B cell (primary cell): ENCODE measurements at places on chromosomes 11 and 22.
A peak's percentile ranks its signal among the peaks of the same experiment; 100 is the strongest.

DNA sequence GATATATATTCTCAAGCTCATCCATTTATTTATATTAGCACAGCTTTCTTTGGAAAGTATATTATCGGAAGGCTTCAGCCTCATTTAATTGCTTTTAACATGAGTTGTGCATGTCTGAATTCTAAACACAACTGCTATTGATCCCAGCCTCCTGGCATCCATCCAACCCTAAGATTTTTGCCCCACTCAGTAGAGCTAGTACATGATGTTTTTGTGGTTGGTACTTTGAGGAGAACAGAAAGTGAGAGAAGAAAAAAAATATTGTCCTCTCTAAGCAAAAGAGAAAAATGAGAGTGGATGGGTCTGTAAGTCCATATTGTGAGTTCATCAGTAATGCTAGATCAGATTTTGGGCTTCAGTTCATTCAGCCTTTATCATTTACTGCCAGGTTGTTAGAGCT, 198.7 kb downstream of the DDX10 start:
- no peaks in the 10 kb centered on the region for H3K27me3 ChIP-seq
- H3K27ac ChIP-seq = no peak overlapping the region
- H3K4me3 ChIP-seq = no peak overlapping the region
- no peaks in the 10 kb centered on the region for H3K4me1 ChIP-seq
- DNase-seq = no peak
- H3K36me3 ChIP-seq = peaks cover 2% of the 10 kb centered on the region

GRCh38 chr11:120336641-120337354, 585 bp downstream of the ARHGEF12 start:
- H3K4me1 ChIP-seq = peaks cover 35% of the 10 kb centered on the region
- DNase-seq = peak; percentile 52
- peaks cover 43% of the 10 kb centered on the region for H3K27me3 ChIP-seq

DNA sequence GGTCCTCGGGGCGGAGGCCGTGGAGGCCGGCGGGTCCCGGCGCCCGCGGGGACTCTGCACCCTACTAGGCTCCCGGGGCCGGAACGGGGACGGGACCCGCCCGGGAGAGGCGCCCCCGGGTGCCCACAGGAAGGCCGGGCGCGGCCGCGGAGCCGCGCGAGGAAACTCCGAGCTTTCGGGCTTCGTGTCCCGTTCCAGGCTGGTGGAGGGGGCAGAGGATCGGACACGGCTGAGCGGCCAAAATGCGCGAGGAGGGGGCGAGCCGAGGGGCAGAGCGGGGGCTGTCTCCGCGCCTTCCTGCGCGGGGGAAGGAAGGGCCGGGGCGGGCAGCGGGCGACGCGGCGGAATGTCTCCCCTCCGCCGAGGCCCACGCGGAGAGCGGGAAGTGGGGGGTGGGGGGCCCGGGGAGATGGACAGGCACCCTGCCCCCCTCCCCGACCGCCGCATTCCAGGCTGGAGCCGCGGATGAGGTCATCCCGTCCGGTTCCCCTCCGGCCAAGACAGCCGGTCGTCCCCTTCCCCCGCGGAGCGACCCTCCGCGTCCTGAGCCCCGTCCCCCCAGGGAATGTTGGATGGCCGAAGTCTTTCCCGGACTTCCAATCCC, 430 bp downstream of the CDC42EP1 start:
- peak overlapping the region; percentile 45 for H3K4me3 ChIP-seq
- H3K4me1 ChIP-seq = peaks cover 20% of the 10 kb centered on the region
- H3K27ac ChIP-seq = no peak overlapping the region
- peak; percentile 45 for DNase-seq
- H3K36me3 ChIP-seq = no peaks in the 10 kb centered on the region

DNA sequence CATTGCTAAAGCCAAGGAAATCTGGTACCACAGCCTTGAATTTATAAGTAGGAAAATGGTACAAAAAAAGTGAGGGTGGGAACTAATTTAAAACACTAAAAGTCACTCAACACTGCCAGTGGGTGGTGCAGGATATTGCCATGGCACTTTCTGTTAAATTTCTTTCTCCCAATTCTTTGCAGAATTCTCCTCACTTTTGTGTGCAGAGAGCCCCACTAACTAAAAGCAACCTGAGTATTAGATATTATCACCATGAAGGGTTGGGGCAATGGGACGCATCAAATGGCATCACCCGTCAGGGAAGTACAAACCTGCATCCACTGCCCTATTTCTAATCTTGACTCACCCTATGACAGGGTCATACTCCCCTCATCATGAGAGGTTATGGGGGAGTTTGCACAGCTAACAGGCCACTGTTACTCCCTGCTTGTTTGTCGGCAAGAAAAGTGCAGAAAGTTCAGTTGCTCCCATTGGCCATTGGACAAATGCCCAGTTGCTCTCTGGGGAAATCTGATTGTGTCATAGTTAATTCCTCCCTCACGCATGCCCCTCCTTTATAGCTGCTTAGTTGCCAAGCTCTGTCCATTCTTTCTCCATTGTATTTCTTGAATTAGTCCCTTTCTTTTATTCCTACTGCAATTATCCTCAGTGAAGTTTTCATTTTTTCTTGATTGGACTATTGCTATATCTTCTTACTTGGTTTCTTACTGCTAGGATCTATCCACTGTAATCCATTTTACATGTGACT, 93.8 kb upstream of the BLID start:
- H3K4me3 ChIP-seq = no peak overlapping the region
- DNase-seq = no peak
- no peak overlapping the region for H3K27ac ChIP-seq
- no peaks in the 10 kb centered on the region for H3K27me3 ChIP-seq

DNA sequence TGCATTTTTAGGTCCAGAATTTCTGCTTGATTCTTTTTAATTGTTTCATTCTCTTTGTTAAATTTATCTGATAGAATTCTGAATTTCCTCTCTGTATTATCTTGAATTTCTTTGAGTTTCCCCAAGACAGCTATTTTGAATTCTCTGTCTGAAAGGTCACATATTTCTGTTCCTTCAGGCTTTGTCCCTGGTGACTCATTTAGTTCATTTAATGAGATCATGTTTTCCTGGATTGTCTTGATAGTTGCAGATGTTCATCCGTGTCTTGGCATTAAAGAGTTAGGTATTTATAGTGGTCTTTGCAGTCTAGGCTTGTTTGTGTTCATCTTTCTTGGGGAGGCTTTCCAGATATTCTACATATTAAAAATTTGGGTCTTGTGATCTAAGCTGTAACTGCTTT, 694.8 kb upstream of the CCDC179 start:
- no peak for DNase-seq
- no peak overlapping the region for H3K27ac ChIP-seq
- no peak overlapping the region for H3K4me3 ChIP-seq
- no peaks in the 10 kb centered on the region for H3K27me3 ChIP-seq
- H3K4me1 ChIP-seq = no peaks in the 10 kb centered on the region
